C1 segment of cervical spinal cord (tissue), 14 donors: ENCODE measurements at places on chromosomes 16 and 17.

DNA sequence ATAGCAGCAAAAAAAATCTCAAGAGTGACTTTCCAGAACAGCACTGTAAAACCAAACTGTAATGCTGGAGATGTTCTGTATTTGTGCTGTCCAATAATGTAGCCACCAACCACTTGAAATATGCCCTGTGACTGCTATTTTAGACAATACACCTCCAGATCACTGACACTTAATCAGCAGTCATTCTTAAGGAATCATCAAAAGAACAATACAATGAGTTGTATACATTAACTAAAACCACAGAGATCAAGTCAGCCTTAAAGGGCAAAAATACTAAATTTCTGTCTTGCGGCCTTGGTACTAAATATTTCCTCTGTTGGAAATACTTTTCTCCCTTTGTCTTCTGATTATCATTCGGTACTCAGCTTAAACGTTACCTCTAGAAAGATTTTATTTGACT is 33.6 kb upstream of the ANKFY1 start:
- DNase-seq, result no peak

GRCh38 chr17:49875685-49876084 is 27.8 kb upstream of the TAC4 start:
- no peak for DNase-seq

GRCh38 chr16:68234188-68235107 is 1.5 kb downstream of the ESRP2 start:
- no peak for DNase-seq

GRCh38 chr17:28528327-28529012 is 22.3 kb downstream of the FOXN1 start:
- DNase-seq, result no peak

DNA sequence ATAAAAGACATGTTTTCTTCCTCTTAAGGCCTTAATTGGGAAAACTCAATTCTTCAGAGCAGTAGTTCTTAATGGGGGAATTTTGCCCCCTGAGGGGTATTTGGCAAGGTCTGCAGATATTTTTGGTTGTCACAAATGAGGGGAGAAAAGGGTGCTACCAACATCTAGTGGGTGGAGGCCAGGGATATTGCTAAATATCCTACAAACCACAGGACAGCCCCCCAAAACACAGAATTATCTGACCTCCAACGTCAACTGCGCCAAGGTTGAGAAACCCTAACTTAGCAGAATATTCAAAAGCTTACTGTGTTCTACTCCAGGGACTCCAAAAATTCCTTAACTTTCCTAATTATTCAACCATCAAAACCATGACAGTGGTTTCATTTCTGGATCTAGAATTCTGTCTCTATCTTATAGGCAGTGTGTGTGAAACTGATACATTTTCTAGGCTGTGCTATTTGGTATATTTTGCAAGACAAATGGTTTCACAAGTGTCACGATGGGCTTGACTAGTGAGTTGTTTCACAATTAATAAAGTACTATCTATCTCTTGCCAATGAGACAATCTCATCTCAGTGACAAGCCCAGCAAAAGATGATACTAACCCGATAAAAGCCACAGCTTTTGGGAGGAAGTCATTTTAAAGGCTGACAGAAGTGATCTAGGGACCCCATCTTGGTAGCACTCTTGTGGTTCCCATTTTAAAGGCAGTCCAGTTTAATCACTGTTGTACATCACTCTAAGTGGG is 14.7 kb downstream of the TXNDC11 start:
- DNase-seq, result no peak

DNA sequence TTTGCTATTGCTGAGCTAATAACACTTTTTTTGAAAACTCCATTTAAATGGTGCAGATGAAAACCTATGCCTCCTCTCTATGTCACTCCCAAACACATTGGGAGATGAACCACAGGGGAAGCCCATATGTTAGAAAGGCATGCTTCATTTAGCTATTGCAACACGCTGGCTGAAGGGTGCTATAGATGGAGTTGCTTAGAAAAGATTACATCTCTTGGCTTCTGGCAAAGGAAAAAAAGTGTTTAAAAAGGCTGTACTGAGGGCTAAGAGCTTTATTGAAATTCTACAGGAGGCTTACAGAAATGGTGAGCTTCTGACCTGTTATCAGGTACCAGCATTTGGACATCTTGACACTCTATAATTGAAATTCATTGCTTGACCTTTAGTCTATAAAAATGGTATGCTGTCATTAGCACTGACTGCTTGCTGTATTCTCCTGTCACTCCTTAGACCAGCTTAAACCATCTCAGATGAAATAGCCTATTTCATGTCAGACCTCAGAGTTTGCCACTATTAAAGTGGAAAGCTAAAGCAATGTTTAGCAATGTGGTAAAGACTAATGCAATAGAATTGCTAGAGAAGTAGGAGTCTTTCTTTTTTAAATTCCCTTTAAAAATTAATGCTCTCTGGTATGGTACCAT is 503.9 kb downstream of the CDH11 start:
- no peak for DNase-seq

DNA sequence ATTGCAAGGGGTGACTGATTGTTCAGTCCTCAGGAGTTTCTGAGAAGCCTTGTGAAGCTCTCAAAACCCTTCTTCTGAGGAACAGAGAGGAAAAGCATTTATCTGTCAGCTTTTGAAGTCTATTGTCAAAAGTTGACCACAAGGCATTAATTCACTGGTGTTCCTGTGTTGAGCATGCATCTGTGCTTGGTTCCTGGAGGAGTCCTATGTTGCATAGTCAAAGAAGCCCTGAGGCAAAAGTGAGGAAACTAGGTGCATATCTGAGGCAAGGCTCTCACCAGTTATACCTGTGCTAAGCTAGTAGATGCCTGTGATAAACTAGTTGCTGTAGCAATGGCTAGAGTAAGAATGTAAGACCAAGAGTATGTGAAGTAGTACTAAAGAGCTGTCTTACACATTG is 1.8 kb upstream of the HEATR6 start:
- DNase-seq, result no peak

- no peak for DNase-seq
Observed at GRCh38 chr17:49952209-49952911, 16.6 kb upstream of the DLX4 start.

GRCh38 chr16:269061-269796 is 6.5 kb downstream of the RGS11 start:
- no peak for DNase-seq

DNA sequence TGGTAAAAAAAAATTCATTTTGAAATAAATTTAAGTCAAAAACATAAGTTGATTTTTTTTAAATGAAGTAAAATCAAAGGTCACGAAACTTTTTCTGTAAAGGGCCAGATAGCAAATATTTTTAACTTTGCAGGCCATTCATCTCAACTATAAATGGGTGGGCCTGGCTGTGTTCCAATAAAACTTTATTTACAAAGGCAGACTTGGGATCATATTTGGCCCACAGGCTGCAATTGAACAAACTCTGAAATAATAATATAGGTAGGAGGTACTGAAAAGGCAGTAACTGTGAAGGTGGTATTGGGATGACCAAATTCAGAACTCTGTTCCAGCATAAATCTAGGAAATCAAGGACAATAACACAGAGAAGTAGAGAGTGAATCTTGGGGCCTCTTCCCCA is 12.2 kb upstream of the EMP2 start:
- no peak for DNase-seq

- DNase-seq, result no peak
Observed at GRCh38 chr17:12566291-12566690, 99.4 kb upstream of the MYOCD start.

DNA sequence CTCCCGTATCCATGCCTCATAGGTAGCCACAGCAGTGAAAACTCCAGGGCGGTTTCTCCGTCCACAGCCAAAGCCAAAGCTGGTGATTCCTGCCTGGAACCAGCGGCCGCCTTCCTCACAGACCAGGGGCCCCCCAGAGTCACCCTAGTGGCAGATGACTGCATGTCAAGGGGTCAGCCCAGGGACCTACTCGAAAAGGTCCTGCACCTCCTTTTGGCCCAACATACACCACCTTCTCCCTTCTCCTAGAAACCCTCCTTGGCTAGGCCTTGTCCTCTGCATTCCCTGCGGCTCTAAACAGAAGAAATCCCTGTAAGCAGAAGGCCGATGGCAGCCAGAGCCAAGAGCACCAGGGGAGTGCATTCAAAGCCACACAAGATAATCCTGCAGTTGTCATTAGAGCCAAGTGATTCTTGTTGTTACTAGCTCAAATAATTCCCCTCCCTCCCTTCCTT is 6.1 kb downstream of the PRSS36 start:
- no peak for DNase-seq

DNA sequence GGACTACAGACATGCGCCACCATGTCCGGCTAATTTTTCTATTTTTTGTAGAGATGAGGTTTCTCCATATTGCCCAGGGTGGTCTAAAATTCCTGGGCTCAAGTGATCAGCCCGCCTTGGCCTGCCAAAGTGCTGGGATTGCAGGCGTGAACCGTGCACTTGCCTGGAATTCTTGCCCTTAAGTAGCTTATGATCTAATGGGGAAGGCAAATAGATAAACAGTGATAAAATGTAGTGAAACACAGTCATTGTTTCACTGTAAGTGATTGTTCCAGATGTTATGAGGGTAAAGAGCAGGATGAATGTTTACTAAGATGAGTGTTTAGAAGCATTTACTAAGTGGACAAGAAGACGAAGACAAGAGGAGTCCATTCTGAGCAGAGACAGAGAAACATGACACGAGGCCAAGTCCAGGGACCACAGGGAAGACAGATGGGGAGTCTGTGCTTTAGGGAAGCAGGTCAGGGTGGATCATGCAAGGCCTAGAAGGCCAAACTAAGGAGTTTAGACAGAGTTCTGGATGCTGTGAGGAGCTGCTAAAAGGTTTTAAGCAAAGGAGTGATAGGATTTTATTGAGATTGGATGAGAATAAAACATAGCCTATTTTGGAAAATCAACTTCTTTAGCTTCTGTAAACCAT is 36.9 kb downstream of the YPEL2 start:
- DNase-seq, result no peak

- no peak for DNase-seq
Observed at GRCh38 chr17:15945527-15946191, 729 bp downstream of the ADORA2B start.

DNA sequence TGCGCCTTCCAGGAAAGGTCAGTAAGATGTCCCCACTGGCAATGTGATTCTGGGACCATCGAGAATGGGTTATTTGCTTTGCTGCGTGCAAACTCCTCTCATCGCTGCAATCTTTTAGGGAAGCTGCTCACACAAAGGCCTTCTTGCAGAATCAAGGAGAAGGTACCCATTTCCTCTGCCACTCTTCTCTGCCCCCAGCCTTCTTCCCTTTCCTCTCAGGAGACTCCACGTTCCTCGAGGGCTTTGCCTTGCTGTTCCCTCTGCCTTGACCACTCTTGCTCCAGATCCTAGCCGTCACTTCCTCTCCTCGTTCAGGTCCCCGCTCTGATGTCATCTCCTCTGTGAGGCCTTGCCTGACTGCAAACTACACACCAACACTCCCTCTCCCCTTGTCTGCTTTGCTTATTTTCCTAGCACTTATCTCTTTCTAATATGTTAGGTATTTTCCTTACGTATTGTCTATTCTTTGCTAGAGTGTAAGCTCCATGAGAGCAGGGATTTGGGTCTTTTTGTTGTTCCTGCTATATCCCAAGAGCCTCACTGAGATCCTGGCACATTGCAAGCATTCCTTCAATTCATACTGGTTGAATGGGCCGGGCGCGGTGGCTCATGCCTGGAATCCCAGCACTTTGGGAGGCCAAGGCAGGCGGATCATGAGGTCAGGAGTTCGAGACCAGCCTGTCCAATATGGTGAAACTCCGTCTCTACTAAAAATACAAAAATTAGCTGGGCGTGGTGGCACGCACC is 5.3 kb upstream of the CRK start:
- DNase-seq, result no peak

GRCh38 chr17:82041144-82041814 is 3.8 kb upstream of the DCXR start:
- DNase-seq, result no peak

DNA sequence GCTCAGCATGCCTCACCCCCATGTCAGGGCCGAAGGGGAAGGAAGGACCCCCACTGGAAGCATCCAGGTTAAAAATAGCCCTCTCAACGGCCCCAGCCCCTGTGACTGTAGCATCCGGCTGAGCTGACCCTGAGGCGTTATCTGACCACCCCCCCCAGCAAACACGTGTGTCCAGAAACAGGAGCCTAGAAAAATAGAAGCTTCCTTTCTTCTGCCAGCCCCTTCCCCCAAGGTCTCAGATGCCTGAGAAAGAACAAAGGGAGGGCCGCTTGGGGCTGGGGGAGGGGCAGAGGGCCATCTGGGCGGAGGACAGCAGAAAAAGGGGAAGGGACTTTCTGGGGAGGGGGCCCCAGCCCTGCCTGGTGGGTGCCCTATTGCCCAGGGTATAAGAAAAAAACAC is 55.8 kb downstream of the ACTG1 start:
- no peak for DNase-seq

- DNase-seq, result no peak
Observed at GRCh38 chr16:56275076-56275475, 83.8 kb downstream of the GNAO1 start.
